ENCODE measurements at places on chromosomes 2 and 18. TPM values are rescaled to one million over a fixed set of nuclear protein-coding genes. Genes with fewer than 3 reads are reported as not detected.

The MYCN gene
- total RNA-seq: not detected

The ALK gene
- not detected for total RNA-seq

The MYOM1 gene
- total RNA-seq: 0.25 TPM

The L3MBTL4 gene
- total RNA-seq: not detected

The SCN3A gene
- total RNA-seq: not detected
